ENCODE measurements at places on chromosomes 4 and X.
A peak's percentile ranks its signal among the peaks of the same experiment; 100 is the strongest.

DNA sequence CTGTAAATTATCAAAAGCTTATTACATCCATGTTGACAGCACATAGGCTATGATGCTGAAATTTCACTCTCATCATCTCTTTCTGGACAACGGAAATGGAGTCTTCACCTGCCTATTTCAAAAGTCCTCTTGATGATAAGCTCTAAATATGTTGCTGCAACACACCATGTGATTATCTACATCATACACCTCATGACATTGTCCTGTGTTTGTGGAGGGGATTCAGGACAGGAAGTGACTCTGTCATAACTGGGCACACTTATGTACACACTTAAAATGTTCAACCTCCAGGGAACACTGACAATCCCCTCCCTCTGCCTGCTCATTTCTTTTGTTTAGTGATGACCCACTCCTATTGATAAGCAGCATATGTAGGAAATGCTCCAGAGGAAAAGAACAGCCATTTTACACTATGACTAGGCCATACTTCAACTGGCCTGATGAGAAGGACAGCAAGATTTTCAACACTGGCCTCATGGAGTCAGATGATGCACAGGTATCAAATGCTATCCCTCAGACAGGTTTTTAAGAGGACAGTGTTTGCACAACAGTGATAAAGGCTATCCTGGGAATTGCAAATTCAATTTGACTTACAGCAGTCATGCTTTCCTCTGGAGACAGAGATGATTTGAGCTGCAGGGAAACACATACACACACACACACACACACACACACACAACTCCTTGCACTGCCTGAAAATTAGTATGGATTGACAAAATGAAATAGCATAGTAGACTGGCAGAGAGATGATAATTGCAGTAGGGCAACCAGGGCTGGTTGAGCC, 163.3 kb upstream of the RASGEF1B start:
- DNase-seq = no peak

- DNase-seq = no peak
Measured at GRCh38 chrX:9538544-9539045, 73.7 kb downstream of the TBL1X start.

DNA sequence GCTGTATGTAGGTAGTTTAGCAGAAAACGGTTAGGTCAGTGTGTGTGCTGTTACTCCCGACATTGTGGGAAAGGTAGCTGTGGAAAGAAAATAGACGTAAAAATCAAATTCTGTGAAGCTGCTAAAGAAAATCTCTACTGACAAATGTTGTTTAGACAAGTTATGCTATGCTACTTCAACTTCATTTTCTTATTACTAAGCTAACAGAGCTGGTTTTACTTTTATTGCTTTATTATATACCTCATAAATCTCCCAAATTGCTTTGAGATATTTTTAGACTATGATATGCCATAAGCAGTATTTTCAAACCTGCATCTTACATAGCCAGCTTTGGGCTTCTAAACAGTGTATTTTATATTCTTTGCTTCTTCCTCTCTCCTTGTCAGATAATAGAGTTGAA, 108.2 kb upstream of the PACRGL start:
- no peak for DNase-seq

- DNase-seq = peak; percentile 63
Measured at GRCh38 chr4:39469429-39470077, 10.7 kb downstream of the LIAS start.

All from T47D (cell line).